ENCODE measurements at places on chromosomes 5 and 9. TPM values are rescaled to one million over a fixed set of nuclear protein-coding genes. Genes with fewer than 3 reads are reported as not detected.

The IL33 gene
- total RNA-seq, result 38.0 TPM

The NEK6 gene
- total RNA-seq, result 6.7 TPM

The PRSS3 gene
- total RNA-seq, result not detected

The TENT4A gene
- 12.5 TPM for total RNA-seq

DNA sequence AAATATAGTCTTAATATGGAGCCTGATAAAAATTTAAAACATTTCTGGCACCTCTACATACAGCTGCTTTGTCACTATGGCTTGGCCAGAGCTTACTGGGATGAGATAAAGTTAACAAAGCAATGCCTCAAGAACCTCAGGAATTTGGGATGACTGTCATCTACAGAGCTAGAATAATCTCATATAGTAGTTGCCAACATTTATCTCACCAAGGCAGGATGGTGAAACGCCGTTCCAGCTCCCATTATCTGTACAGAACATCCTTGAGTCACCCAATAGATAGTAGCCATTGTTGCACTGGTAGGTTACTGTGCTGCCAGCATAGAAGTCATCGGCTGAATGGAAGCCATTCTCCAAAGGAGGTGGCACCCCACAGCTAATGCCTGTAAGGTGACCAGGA is 94.6 kb upstream of the TXNDC8 start:
- H3K27me3 ChIP-seq, result no peaks in the 10 kb centered on the region
- H3K4me1 ChIP-seq, result no peaks in the 10 kb centered on the region
- no peak overlapping the region for H3K4me3 ChIP-seq
- peaks cover 28% of the 10 kb centered on the region for H3K36me3 ChIP-seq
- DNase-seq, result no peak

DNA sequence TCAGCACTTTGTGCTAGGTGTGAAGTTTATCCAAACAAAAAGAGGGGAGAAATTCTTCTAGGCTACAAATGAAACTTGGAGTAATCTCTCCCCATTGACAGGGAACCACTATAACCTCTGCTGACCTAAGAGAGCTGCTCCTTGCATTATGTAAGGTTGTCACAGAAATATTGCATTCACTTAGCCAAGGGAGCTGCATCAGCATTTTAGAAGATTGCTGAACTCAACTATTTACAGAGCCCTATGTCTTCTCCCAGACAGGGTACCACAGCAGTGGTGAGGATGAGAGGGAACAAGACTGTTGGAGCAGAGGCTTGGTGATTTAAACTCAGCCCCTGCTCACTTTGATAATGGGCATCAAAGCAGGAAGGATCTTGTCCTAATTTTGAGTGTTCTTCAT is 362.0 kb downstream of the TMEM38B start:
- H3K27ac ChIP-seq, result no peak overlapping the region
- H3K36me3 ChIP-seq, result no peaks in the 10 kb centered on the region
- DNase-seq, result no peak
- H3K4me1 ChIP-seq, result no peaks in the 10 kb centered on the region
- no peaks in the 10 kb centered on the region for H3K27me3 ChIP-seq
- no peak overlapping the region for H3K4me3 ChIP-seq

GRCh38 chr5:179879003-179879689 is 20.5 kb upstream of the MRNIP start:
- peaks cover 55% of the 10 kb centered on the region for H3K36me3 ChIP-seq
- H3K27me3 ChIP-seq, result no peaks in the 10 kb centered on the region
- H3K4me3 ChIP-seq, result no peak overlapping the region
- DNase-seq, result no peak
- H3K27ac ChIP-seq, result peak overlapping the region; percentile 7

DNA sequence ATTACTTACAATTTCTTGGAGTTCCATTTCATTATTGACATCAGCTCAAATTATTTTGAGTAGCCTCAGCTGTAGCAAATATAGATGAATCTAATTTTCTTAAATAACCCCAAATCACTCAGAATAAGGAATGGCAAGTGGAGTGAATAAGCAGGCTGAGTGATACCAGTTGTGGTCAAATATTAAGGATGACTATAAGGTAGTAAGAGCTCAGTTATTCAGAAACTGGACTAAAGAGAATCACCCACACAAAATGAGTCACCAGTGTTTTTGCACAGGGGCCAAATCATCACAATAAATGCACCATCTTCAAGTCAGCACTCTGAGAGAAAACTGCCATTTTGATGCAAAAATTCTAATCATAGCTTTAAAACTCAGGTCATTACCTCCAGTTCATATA is 128.9 kb upstream of the TARS1 start:
- no peak overlapping the region for H3K27ac ChIP-seq
- H3K4me3 ChIP-seq, result no peak overlapping the region
- H3K4me1 ChIP-seq, result peaks cover 5% of the 10 kb centered on the region
- H3K36me3 ChIP-seq, result no peaks in the 10 kb centered on the region
- H3K27me3 ChIP-seq, result no peaks in the 10 kb centered on the region
- no peak for DNase-seq

DNA sequence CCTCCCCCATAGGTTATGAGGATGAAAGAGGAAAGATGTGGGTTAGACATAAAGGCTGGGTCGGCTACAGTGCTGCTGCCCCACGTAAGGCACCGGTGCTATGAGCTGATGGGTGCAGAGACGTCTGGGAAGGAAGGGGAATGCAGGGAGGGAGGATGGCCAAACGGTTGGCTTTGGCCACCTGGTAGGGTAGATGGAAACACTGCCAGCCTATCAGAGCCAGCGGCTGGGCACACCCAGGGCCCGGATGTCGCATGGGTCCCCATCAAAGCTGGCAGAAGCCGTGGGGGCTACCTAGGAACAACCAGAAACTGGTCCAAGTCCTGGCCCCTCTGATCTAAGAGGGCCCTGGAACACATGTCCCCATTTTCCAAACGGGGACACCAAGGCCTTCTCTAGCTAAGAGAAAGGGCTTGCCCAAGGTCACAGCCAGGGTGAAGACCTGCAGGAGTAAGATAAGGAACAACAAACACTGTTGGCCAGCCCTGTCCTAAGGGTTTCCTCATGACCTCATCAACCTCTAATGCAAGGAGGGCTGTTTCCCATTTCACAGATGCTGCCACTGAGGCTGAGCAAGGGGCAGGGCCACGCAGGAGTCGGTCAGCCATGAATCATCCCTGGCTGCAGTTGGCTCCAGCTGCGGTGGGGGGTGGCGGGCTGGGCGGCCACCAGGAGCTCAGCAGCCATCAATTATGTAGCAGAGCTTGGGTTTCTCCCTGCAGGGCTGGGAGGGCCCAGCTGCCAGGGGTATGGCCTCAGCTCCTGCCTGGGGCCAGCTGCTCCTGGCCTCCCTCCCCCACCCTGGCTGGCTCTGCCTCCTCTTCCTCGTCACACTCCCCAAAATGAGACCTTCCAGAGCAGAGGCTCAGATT is 4.9 kb downstream of the SH3GLB2 start:
- DNase-seq, result peak; percentile 75
- H3K4me3 ChIP-seq, result no peak overlapping the region
- peak overlapping the region; percentile 56 for H3K27ac ChIP-seq
- peaks cover 2% of the 10 kb centered on the region for H3K36me3 ChIP-seq
- no peaks in the 10 kb centered on the region for H3K27me3 ChIP-seq
- H3K4me1 ChIP-seq, result peaks cover 33% of the 10 kb centered on the region

GRCh38 chr5:176609724-176610434 is at the start of gene GPRIN1:
TSS of gene GPRIN1 (minus strand) at chr5:176610156. CDS start at chr5:176599834, 10,322 bp downstream.
- H3K27ac ChIP-seq, result no peak within 1 kb of the TSS
- peak within 1 kb of the TSS; percentile 63 for H3K4me3 ChIP-seq
- DNase-seq, result no peak
- H3K36me3 ChIP-seq, result no peaks in the 10 kb centered on the region

- H3K27ac ChIP-seq, result no peak overlapping the region
- H3K36me3 ChIP-seq, result no peaks in the 10 kb centered on the region
- no peaks in the 10 kb centered on the region for H3K27me3 ChIP-seq
- no peaks in the 10 kb centered on the region for H3K4me1 ChIP-seq
- DNase-seq, result no peak
Observed at GRCh38 chr9:91379426-91379825, 17.7 kb upstream of the AUH start.

- H3K36me3 ChIP-seq, result peaks cover 14% of the 10 kb centered on the region
- no peak overlapping the region for H3K27ac ChIP-seq
- H3K27me3 ChIP-seq, result no peaks in the 10 kb centered on the region
Observed at GRCh38 chr5:146107901-146108300, 2.5 kb upstream of the PLAC8L1 start.

- DNase-seq, result no peak
- H3K4me3 ChIP-seq, result no peak overlapping the region
- no peaks in the 10 kb centered on the region for H3K4me1 ChIP-seq
Observed at GRCh38 chr9:76734716-76735115, 29.5 kb upstream of the PCA3 start.

DNA sequence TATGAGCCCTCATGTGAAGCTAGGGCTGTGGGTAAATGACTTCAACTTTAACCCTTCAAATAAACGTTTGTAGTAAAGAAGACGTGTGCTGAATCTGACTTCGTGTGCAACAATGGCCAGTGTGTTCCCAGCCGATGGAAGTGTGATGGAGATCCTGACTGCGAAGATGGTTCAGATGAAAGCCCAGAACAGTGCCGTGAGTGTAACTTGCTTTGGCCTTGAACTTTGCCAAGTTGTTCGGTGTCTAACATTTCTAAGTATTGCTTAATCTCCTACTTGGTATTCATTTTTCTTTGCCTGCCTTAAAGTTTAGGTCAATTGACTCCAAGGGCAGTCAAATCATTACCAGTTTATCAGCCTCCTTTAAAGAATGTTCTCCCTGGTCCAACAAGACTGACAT is 18.2 kb downstream of the VLDLR start:
- H3K4me3 ChIP-seq, result no peak overlapping the region
- H3K4me1 ChIP-seq, result no peaks in the 10 kb centered on the region

- no peak overlapping the region for H3K4me3 ChIP-seq
- no peak for DNase-seq
- peaks cover 16% of the 10 kb centered on the region for H3K36me3 ChIP-seq
- H3K27me3 ChIP-seq, result no peaks in the 10 kb centered on the region
Observed at GRCh38 chr9:125434986-125435775, 173.6 kb downstream of the GAPVD1 start.
